ENCODE measurements at places on chromosomes 3 and 15.

DNA sequence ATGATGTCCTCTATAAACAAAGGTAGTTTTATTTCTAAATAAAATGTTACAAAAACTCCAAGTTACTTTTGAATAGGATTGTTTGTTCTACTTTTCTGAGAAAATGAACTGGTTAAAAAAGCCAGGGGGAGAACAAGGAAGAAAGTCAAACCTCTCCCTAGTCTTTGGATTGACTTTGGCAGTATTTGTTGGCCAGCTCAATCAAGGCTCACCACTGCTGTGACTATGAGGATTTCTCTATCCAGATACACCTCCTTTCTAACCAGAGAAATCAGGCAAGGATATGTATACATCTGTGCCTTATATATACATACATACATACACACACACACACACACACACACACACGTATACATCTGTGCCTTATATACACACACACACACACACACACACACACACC lies 107.8 kb downstream of the FEZF2 start:
- no peak for DNase-seq

DNA sequence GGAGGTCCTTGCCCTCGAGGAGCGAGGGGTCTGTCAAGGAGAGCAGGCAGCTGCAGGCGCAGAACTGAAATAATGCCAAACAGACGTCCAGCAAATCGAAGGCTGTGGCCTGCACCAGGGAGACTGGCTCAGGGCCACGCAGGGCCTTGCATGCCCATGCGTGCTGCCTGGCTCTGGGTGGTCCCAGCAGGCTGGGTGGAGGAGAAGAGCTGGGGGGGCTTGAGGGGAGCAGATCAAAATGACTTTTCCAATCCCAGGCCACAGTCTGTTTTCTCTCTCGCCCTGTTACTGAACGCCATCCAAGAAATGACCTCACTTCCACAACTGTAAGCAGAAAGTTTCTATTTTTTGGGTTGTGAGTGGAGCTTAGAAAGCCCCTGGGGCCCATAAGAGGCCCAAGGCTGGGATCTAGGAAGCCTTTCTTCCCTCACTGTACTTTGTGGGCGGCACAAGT lies 96.9 kb upstream of the RPL32 start:
- no peak for DNase-seq

GRCh38 chr15:67969892-67970291 lies 84.2 kb upstream of the PIAS1 start:
- no peak for DNase-seq

GRCh38 chr3:57559526-57559925 lies 3.5 kb downstream of the PDE12 start:
- DNase-seq, result no peak

DNA sequence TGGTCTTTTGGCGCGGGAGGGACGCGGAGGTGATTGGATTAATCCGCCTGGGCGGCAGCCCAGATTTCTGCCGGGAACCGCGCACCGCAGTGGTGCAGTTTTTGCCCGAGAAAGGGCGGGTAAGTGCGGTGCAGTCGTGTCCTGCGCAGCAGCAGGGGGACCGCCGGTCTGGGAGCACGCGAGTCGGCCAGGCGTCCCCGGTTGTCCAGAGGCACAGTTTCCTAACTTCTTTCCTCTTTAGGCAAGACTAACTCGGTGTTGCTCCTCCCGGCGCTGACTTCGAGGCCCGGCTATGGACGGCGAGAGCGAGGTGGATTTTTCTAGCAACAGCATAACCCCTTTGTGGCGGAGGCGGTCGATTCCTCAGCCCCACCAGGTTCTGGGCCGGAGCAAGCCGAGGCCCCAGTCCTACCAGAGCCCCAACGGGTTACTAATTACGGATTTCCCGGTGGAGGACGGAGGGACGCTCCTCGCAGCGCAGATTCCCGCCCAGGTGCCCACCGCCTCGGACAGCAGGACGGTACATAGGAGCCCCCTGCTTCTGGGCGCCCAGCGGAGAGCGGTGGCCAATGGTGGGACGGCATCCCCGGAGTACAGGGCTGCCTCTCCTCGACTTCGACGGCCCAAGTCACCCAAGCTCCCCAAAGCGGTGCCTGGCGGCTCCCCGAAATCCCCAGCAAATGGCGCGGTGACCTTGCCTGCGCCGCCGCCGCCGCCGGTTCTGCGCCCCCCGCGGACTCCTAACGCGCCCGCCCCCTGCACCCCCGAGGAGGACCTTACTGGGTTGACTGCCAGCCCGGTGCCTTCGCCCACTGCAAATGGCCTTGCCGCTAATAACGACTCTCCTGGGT lies 736 bp downstream of the ARHGEF26 start:
- peak; percentile 55 for DNase-seq

DNA sequence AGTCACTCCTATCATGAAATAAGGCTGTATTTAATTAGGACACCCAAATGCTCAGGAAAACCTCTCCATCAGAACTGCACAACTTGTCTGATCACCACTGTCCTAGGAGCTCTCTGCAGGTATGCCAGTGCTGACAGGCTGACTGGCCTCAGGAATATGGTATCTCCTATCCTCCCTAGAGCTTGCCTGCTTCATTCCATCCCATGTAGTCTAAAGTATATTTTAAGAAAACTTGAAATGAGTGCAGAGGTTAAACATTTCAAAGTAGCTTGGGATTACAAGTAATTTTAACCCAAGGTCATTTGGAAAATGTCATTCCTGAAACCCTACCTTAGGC lies 23.7 kb downstream of the FILIP1L start:
- no peak for DNase-seq

- no peak for DNase-seq
These were observed 438.2 kb upstream of the ARRDC4 start for GRCh38 chr15:97522347-97522746.

GRCh38 chr3:19598870-19599269 lies 335.1 kb downstream of the EFHB start:
- peak; percentile 4 for DNase-seq

- DNase-seq, result no peak
These were observed 35.8 kb upstream of the CHST2 start for GRCh38 chr3:143083781-143084180.

GRCh38 chr3:122679882-122680474 lies 661 bp upstream of the PARP14 start:
- DNase-seq, result peak; percentile 18

- no peak for DNase-seq
These were observed 26.6 kb upstream of the PSTPIP1 start for GRCh38 chr15:76968306-76968705.

DNA sequence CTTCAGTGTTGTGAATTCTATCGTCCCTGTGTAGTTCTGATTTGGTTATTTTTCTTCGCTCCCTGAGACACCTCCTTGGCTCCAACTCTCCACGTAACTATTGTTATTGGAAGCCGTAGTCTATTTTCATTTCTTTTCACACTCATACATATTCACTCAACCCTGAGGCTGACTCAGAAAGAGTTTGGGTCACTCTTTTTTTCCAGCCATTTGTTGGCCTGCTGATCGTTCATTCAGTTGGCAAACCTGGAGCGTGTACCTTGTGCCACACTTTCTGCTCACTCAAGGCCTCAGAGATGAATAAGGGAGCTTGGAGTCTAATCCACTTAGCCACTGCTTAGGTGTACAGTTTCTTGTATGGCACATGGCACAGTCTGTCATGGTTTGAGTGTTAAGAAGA lies 22.4 kb downstream of the GYG1 start:
- DNase-seq, result no peak

GRCh38 chr3:157029365-157029790 lies 130.6 kb downstream of the CCNL1 start:
- DNase-seq, result no peak

GRCh38 chr3:141708367-141708766 lies 29.7 kb upstream of the RNF7 start:
- no peak for DNase-seq

GRCh38 chr3:123618076-123618708 lies 33.3 kb upstream of the HACD2 start:
- no peak for DNase-seq

GRCh38 chr15:81281766-81282605 lies 42.0 kb downstream of the STARD5 start:
- DNase-seq, result no peak

DNA sequence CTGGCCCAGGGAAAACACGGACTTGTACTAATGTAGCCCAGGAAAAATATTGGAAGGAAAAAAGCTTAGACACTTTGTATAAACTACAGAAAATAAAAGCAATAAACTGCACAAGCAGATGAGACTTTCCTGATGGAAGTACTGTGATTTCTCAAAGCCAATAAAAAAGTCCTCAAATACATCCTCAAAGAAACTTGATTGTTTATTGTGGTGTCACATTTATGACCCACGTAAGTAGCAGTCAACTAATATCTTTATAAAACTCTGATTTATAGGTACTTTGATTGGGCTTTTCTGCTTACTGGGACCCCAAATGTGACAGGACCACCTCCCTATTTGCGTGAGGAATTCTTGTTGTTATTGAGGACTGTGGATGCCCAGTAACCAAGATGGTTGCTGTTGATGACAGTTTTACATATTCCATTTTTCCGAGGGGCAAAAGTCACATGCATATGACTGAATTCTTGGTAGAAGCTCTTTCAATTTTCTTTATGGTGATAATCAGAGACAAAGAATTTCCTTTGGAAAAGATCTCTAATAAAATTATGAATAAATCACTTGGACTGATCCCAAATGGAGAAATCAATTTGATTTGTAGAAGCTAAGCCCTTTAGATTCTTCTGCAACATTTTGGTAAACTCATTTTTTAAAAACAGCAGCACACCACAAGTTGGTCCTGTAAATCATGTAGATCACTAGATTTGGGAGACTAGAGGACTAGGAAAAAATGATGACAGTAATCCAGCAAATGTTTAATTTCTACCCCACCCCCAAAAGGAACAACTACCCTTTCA lies 159.0 kb upstream of the TSC22D2 start:
- DNase-seq, result no peak

DNA sequence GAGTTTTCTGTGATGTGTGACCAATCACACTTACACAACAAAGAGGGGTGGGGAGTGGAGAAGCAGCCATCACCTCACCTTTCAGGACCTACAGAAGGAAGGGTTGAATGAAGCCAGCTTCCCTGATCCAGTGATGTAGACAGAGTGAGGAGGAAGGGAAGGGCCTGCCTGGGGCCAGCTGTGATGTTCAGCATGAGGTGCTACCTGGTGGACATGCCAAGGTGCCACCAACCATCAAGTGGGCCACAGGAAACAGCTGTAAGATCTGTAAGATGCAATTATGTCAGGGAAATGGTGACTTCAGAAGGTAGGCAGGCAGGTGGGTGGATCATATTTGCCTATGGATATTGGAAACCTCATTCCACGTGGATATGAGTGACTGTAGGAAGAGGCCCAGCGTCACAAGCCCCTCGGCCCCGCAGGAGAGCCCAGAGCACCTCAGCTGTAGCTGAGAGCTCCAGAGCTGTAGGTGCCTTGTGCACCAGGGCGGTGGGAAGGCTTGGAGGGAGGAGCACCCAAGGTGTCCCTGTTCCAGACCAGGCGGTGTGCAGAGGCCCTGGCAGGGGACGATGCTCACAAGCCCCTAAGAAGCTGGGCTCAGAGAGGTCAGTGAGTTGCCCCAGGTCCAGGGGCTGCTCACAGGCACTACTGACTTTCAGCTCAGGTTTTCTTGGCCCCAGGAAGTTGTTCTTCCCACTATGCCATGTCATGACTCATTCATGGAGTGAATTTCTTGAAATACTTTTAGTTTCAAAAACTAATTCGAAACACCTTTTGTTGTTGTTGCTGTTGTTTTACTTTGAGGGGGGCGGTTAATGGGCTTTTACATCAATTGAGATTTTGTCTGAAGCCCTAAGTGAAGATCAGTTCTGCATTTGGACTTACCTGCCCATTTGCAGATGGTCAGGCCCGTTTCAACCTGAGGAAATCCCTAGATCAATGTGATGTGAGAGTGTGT lies 94.2 kb upstream of the ALDH1A3 start:
- DNase-seq, result peak; percentile 22

GRCh38 chr15:51483985-51484384 lies 138.6 kb downstream of the DMXL2 start:
- no peak for DNase-seq

DNA sequence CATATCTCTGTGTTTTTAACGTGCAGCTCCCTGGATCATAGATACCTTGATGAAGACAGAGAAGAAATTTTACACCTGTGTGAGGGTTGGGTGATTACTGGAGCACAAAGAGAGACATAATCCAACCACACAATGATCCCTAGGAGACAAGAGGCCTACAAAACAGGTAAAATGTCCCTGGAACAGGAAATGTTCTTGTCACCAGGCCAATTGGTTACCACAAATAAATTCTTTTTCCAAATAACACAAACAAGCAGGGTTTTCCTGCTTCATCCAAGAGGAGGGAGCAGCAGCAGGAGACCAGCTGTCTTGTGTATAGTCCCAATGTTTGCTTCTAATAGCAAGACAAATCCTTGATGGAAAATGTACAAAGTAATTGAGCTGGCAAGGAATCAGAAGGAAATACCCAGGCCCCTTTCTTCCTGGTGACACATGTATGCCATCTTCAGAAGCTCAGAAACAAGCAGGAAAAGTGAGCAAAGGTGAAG lies 1.4 kb downstream of the MGLL start:
- no peak for DNase-seq

DNA sequence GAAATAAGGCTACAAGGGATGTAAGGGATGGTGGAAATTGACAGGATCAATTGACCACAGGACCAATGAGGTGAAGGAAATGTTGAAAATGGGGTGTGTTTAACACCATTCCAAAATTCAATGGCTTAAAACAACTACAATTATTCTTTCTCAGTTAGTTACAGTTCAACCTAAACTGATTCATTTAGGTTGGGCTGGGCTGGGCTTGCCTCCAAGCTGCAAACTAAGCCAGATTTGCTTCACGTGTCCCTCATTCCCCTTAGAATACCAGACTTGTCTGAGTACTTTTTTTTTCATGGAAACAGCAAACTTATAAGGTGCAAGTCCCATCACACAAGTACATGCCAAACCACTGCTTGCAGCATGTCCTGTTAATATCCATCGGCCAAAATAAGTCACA lies 280.1 kb downstream of the NEK10 start:
- no peak for DNase-seq

DNA sequence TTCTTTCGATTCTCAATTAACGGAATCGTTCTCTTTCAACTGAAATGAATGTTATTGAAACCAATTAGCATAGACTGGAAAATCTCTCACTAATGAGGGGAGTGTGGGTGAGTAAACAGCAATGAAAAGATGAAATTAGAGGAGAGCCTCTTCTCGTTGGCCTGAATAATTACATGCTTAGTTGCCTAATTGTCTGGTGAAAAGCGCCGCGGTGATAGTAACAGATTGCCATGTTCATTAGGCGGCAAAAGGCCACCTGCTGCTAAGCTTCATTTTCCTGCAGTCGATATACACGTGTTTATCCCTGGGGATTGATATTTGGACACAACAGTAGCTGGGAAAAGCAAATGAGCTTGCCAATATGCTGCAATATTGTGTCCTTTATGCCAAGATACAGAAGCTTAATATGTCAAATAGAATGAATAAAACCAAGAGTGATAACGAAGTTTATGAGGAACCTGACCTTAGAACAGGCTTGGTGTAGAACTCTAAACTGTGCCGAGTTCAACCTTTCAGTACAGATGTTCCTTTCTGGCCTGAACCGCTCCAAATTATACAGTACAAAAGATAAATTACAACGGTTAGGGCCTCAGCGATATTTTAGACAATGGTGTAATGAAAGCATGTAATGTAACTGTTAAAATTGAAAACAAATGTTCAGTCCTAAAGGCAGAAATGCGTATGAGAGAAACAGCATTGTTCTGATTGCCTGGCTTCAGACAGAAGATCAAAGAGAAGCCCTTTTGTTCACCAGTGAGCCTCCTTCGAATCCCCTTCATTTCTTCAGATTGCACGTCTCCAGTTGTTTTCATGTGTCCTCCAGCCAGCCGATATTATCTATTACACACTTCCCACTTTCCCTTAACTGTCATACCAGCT lies 185.2 kb downstream of the SHOX2 start:
- DNase-seq, result no peak
